Stimulated activated CD8-positive, alpha-beta memory T cell treated with anti-CD3 and anti-CD28 coated beads, Interleukin-4, amount 100 ng/mL, for 1 hour (primary cell): ENCODE measurements at places on chromosomes 6 and 20.

GRCh38 chr6:5850848-5851255, 155.9 kb downstream of the NRN1 start:
- no peak for DNase-seq

GRCh38 chr6:123417535-123417934, 219.2 kb downstream of the TRDN start:
- DNase-seq = no peak

- no peak for DNase-seq
Observed at GRCh38 chr6:36875250-36875633, 639 bp upstream of the PPIL1 start.

- no peak for DNase-seq
Observed at GRCh38 chr20:289693-290083, 862 bp downstream of the C20orf96 start.

GRCh38 chr6:44833248-44833647, 445.7 kb downstream of the CDC5L start:
- DNase-seq = no peak

DNA sequence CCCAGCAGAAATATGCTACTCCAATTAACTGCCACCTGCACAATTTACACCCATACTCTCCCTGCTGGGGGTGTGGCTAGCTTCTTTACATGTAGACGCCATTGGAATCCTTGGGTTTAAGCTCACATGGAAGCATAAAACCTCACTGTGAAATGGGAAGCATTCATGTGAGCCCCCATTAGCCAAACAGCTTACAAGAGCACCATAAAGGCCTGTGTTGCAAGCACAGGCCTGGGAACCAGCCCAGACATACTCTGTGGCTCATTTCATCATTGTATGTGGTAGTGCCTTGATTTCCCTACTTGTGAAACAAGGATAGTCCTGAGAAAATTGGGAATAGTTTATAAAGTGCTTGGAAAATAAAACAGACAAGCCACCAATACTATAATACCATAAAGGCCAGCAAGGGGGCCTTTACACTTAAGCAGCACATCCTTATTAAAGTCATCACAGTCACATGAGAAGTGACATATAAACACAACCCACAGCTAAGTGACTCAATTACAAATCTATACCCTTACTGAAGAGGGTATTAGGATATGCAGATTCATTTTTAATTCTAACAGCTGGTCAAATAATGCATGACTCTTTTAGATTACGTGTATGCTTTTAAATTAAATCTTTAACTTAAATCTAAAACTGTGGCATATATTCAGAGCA, 6.8 kb downstream of the ADNP start:
- DNase-seq = no peak

- no peak for DNase-seq
Observed at GRCh38 chr20:11144114-11144950, 470.5 kb upstream of the JAG1 start.

DNA sequence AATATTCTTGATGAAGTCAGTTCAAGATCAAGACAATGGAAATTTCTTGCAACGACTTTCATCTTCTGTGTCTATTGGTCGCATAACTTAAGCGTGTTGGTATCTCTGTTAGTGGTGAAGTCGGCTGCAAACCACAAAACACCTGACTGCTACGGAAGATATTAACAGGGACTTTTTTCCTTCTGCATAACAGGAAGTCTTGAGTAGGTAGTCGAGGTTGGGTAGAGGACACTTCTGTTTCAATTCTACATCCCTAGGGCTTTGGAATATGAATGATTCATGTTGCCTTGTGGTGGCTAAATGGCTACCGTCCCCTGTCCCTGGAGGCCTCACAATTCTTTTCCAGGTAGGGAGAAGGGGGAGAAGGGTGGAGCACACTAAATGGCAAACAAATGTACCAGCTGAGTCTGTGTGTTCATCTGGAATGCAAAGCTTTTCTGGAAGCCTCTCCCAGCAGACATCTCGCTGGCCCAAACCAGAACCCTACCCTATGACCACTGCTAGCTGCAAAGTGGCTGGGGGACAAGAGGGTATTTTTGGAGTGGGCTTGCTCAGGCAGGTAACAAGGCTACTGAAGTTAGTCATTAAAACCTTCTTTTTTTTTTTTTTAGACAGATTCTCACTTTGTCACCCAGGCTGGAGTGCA, 34.6 kb upstream of the NKX2-2 start:
- no peak for DNase-seq

DNA sequence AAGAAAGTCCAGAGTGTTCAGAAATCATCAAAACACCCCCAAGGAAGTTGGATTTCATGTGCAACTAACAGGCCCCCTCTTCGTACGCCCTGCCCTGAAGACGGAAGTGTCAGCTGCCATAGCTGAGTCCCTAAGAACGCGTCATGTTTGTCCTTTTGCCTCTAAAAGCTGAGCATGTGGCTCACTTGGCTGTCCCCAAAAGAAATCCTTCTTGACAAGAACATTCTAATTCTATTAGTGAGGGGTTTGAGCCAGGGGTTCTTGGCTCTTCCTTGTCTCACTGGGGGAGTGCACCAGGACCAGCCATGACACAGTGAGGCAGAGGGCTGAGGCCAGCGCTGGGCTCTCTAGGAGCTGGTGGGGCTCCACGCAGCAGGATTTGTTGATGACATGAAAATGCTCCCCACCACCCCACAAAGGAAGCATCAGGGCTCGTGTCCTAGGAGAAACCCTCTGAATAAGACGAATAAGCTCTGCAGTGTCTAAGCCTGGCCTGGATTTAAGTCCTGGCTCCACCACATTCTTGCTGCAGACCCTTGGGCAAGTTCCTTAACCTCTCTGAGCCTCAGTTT, 20.0 kb upstream of the SPO11 start:
- no peak for DNase-seq

DNA sequence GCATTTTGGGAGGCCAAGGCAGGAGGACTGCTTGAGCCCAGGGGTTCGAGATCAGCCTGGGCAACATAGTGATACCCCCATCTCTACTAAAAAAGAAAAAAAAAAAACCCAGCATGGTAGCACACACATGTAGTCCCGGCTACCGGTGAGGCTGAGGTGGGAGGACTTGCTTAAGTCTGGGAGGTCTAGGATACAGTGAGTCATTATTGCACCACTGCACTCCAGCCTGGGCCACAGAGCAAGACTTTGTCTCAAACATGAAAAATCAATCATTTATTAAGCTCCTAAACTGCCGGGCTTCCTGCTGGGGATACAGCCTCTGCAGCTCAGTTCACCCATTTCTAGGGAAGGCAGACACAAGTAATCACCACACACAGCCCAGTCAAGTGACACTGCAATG, 7.3 kb upstream of the USP45 start:
- DNase-seq = no peak

GRCh38 chr6:11214084-11214833, 18.2 kb downstream of the NEDD9 start:
- no peak for DNase-seq

DNA sequence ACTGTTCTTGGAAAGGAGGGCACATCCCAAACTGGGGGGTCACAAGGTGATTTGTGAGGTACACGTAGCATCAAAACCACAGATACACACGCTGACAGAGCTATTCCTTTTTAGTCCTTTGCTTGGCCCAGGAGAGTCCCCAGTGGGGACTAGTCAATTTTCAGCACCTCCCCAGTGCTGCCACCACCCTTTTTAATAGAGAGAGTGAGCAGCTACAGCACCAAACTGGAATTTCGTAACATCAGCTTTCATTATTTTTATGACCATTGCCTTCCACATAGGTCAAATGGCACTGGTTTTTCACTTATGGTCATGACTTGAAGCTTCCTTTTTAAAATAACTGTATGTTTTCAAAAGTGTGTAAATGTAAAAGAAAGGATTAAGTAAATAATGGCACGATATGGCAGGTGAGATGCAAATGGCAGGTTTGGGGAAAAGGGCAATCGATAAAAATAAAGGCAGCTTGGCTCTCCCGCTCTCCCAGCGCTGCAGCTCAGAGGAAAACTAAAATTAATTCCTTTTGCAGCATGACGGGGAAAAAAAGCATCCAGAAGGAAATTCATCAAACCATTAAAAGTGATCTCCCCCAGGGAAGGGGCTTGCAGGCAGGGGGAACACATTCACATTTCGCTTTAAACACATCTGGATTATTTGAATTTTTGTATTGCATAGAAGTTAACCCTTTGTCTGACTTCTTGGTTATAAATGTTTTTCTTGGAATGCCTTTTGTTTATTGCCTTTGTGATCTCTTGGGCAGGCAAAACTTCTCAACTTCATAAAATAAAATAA, 95.2 kb downstream of the ANKRD60 start:
- no peak for DNase-seq

DNA sequence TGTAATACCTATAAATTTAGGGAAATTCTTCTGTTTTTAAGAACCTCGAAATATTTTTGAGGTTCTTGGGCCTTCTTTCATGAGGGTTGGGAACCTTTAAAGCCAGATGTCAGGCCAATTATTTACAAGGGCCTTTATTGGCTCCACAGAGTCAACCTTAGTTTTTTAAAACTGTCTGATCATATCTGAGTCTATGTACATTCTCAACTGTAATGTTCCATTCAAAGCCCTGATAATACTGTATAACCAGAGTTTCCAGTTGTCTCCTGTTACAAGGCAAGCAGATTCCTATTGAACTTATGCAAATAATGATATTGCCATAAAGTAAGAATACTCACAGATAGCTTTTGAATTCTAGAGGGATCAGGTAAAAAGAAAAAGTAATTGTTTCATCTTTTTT, 545.5 kb downstream of the EPM2A start:
- DNase-seq = no peak

DNA sequence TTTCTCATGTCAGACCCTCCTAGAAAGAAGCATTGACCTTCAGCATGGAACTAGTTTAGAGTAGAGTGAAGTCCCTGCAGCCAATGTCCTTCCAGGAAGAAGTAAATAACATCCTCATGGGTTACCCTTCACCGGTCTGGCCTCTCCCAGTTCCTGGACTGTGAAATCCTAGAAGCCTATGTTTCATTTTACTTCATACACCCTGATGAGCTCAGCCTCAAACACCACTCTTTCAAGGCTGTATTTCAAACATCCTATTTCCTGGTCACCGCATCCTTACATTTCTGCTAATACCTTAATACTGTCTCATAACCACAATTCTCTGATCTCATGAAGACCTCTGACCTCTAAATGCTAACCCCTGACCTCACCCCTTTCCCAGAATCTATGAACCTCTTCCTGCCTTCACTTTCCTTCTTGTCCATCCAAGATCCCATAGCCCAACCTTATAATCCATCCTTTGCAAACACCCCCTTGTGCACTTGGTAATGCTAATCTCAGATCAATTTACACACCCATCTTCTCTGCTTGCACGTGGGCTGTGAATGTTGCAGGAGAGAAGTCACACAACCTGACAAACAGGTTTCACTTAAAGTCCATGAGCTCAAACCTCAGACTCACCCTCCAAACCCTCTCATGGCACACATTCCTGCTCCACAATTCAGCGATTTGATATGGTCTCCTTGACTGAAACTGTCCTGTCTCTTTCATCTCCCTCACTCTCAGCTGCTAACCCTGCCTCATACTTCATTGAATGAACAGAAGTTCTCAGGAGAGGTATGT, 30.2 kb downstream of the SLC2A10 start:
- no peak for DNase-seq

DNA sequence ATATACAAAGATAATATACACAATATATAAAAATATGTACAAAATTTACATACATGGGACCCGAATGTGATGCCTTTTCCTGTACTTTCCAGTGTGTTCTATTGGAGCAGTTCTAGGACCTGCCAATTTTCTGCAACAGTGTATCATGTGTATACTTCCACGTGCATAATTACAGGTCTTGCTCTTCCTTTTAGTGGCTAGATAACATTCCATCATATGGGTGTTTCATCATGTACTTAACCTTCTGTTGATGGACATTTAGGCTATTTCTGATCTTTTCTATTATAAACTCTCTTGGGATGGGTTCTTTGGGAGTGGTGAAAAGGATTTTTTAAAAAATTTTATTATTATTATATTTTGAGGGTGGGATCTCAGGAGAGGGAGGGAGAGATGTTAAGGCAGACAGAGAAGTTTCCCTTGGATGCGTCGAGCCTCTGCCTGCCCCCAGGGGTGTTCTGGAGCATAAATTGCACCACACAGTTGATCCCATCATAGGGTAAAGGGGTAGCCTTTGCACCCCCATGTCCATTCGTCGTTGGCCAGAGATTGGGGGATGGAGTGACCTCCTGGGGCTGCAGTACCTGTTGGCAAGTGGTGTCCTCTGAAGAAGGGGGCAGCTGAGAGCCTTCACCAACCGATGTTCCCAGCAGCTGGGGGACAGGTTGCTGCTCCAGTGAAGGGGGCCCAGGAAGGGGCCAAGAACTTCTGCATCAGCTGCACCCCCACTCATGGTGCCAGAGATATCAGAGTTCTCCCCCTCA, 110.3 kb downstream of the TOX2 start:
- DNase-seq = no peak

- no peak for DNase-seq
Observed at GRCh38 chr20:32564921-32565734, 20.0 kb downstream of the NOL4L start.

- DNase-seq = no peak
Observed at GRCh38 chr6:158284007-158284875, 28.0 kb upstream of the TULP4 start.

GRCh38 chr6:75747152-75747992, 1.7 kb upstream of the MYO6 start:
- no peak for DNase-seq
